ENCODE measurements at places on chromosomes 1 and 21.

DNA sequence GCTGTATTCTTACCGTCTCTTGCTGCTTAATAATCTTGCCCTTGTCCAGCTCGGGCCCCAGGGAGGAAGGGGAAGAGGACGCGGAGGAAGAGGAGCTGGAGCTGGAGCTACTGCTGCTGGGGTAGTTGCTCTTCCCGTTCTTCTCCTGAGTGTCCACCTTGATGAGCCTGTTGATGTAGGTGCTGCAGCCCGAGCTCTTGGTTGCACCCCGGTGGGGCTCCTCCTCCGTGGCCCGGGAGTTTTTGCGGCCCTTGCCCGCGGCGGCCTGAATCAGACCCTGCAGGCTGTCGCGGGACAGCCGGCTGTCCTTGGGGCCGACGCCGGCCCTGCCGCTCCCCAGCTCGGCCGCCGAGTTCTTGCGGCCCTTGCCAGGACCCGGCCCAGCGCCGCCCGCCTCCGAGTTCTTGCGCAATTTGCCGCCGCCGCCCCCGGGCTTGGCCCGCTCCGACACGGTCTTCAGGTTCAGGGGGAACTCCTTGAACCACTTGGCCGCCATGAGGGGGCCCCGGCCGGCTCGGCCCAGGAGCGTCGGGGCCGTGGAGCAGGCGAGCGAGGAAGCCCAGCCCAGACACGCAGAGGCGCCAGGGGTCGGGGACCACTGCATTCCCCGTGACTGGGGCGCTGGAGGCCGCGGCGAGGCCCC lies 475 bp upstream of the TDRD10 start:
- DNase-seq, result peak; percentile 63

- no peak for DNase-seq
Observed at GRCh38 chr1:44239961-44240371, 26.7 kb downstream of the DMAP1 start.

GRCh38 chr1:70034403-70034802 lies 171.0 kb downstream of the LRRC40 start:
- DNase-seq, result no peak

- no peak for DNase-seq
Observed at GRCh38 chr1:87333692-87334347, 5.1 kb downstream of the LMO4 start.

- no peak for DNase-seq
Observed at GRCh38 chr1:168261390-168261789, 19.3 kb upstream of the TBX19 start.

DNA sequence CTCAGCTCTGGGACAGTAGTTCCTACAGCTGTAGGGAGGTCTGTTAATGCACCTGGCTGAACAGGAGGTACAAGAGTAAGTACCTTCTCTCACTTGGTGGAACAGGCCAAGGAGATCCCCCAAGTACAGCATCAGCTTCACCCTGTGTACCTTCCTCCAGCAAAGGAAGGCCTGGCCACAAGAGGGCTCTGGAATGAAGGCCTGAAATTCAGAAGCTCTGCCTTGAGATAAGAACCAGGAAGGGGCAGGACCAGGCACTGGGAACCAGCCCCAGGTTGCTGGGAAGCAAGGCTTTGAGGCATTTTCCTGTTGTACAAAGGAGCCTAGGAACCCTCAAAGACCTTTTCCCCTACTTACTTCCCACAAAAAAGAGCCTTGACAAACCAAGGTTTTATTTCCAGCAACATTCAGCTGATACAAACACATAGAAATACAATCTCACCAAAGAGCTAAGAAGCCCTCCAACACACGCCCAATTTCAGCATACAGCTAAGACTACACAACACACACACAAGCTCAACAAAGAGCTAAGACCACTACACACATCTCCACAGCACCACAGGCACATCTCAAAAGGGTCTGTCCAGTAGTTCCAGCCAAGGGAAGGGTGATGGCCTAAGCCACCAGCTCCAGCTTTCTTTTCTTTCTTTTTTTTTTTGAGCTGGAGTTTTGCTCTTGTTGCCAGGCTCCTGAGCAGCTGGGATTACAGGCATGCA lies 23.5 kb downstream of the F11R start:
- DNase-seq, result no peak

DNA sequence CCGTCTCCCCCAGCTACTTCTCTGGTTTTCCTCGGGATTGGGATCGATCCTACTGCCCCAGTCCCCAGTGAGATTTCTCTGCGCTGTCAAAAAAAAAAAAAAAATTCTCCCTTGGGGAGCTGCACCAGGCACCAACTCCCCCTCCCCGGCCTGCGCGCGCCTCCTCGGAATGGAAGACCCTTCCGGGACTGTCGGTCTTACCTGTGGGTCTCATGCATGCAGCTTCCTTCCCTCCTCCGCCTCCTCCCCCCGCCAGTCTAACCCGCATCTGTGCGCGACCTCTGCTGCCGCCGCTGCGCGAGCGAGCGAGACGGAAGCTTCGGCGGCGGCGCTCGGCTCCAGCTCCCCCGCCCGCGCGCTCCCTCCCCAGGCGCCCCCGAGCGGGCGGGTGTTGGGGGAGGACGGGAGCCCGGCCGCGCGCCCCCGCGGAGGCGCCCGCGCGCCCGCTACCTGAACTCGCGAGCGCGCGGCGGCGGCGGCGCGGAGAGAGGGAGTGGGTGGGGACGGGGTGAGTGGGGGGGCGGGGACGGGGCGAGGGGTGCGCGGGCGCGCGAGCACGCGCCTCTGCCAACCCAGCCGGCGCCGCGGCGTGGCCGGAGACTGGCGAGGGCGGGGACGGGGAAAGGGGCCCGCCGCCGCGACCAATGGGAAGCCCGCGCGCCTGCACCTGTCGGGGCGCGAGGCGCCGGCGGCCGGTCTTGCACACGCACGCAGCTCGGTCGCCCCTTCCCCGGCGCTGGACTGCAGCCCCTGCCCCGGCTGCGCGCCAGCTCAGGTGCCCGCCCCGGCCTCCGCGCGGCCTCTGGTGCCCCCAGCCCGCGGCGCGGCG lies at the start of gene SUSD4:
TSS of gene SUSD4 (minus strand) at position 321 of the 829 bp plus-strand sequence. CDS start 751 bp downstream, outside the sequence.
- peak; percentile 88 for DNase-seq

All from retina (tissue), 1 donor.